ENCODE measurements at places on chromosomes 6 and 20.

DNA sequence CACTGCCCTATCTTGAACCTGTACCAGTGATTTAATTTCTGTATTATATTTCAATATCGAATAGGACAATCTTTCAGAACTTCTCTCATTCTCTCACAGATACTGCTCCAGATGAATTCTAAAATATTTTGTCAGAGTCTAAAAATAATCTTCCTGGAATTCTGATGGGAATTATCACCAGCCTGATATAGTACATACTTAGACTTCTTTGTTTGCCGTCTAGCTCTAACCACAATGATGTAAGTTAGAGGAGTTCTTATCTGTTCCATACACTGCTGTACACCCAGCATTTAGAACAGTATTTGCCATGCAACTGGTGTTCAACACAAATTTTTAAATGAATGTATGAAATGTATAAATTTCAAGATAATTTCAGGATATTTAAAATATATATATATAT is 1.3 kb upstream of the HUS1B start:
- DNase-seq: no peak

GRCh38 chr6:138044972-138045371 is 62.2 kb downstream of the PERP start:
- no peak for DNase-seq

DNA sequence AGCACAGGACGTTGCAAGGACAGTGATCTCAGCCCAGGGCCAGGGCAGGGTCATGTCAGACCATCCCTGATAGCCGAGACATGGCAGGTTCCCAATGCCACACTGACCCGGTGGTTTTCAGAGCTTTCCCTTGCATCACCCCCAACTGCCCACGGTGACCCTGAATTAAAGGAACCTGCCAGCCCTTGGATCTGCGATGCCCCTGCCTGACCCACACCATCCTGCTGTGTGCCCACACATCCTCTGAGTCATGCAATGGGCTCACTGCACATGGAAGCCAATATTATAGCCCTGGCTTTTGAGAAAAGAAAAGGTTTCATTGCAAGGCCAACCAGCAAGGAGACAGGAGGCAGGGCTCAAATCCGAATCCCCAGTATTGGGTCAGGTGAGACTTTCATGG is 132.6 kb upstream of the CST7 start:
- no peak for DNase-seq

DNA sequence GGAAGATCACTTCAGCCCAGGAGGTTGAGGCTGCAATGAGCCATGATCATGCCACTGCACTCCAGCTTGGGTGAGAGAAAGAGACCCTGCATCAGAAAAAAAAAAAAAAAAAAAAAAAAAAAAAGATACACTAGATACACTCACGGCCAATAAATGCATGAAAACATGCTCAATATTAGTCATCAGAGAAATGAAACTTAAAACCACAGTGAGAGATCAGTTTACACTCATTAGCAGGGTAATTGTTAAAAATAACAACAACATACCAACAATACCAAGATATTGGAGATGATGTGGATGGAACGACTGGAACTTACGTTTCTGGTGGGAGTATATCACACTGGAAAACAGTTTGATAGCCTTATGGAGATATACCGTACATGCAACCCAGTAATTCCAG is 29.9 kb downstream of the HS3ST5 start:
- no peak for DNase-seq

- DNase-seq: no peak
These were observed 34.9 kb downstream of the ERMARD start for GRCh38 chr6:169786349-169786748.
